ENCODE measurements at places on chromosomes 3 and 15.

GRCh38 chr3:143585720-143586456, 262.4 kb downstream of the SLC9A9 start:
- no peak for DNase-seq

- peak; percentile 51 for DNase-seq
Observed at GRCh38 chr3:151085889-151086483, 522 bp downstream of the MED12L start.

- DNase-seq, result no peak
Observed at GRCh38 chr3:78940128-78940527, 827.7 kb downstream of the ROBO1 start.

GRCh38 chr15:65305776-65306175, 1.3 kb downstream of the RNU5B-1 start:
- no peak for DNase-seq

GRCh38 chr3:188929137-188929536, 242.6 kb upstream of the TPRG1 start:
- DNase-seq, result no peak

- DNase-seq, result no peak
Observed at GRCh38 chr3:40366203-40367162, 20.5 kb upstream of the ENTPD3 start.
